ENCODE measurements at places on chromosomes 5 and 9. TPM values are rescaled to one million over a fixed set of nuclear protein-coding genes. Genes with fewer than 3 reads are reported as not detected.

GBA2 gene
- polyA plus RNA-seq, result 34.8 TPM

SPDL1 gene
- polyA plus RNA-seq, result 4.9 TPM

ADAMTS16 gene
- 0.60 TPM for polyA plus RNA-seq

- no peak for DNase-seq
Observed at GRCh38 chr9:79613145-79613544, 41.4 kb downstream of the TLE4 start.

DNA sequence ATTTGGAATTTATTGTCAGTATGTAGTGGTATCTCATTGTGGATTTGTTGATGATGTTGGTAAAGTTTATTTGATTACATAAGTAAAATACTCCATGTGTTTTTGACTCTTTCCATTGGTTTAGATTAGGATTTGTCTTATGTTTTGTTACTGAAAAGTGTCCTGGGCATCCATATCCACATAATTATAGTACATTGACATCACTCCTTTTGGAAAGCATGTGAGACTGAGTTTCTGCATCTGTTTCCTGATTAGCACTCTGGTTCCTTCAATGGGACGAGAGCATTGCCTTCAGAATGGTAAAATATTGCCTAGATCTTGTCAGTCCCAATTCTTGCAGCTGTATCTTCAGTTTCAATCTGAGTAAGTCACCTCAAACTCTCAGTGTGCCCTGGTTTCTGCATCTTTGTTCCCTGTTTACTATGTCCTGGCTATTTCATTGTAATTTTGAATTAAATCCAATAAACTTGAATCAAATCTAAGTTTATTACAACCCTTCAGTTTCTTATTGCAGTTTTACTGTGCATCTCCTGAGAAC lies 128.1 kb downstream of the FBXO38 start:
- DNase-seq, result no peak

GRCh38 chr5:157582731-157583620 lies 7.4 kb upstream of the ADAM19 start:
- no peak for DNase-seq

DNA sequence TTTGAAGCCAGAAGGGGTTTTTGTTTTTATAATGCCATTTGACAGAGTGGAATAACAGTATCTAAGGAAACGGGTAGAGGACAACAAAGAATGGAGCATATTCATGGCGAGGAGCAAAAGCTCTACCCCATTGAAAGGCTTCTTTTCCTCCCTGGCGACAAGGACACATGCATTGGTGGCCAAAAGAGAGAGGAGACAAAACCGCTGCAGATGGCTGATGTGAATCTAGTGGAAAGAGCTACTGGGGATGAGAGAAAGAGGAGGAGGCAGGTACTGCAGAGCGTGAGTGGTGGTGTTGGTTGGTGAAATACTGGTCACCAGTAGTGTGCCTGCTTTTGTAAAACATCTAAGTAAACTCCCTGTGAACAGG lies 491 bp downstream of the APC start:
- no peak for DNase-seq

- DNase-seq, result no peak
Observed at GRCh38 chr5:111976705-111977435, 219.9 kb upstream of the NREP start.

Data from sigmoid colon (tissue), 7 donors.